ENCODE measurements at places on chromosomes 4 and X.
A peak's percentile ranks its signal among the peaks of the same experiment; 100 is the strongest.

GRCh38 chrX:43958529-43958928 lies 14.7 kb downstream of the NDP start:
- peak; percentile 65 for DNase-seq

DNA sequence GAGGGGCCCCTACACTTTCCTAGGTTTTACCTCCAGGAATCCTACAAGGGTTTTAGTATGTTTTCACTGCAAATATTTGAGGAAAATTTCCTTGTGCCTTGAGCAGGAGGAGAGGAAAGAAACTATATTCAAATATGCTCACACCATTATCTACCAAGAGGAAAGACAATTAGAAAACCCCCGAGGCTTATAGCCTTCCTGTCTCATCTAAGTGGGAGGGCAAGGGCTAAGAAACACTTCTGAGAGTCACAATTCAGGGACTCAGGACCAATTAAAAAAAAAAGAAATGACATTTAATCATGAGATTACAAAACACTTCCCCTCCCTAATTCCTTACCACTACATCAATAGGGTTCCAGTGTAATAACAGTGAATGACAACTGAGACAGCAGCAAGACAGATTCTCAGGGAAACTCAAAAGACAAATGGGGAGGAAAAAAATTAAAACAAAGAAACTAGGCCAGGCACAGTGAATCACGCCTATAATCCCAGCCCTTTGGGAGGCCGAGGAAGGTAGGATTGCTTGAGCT lies 45.6 kb downstream of the ATRX start:
- DNase-seq = no peak

DNA sequence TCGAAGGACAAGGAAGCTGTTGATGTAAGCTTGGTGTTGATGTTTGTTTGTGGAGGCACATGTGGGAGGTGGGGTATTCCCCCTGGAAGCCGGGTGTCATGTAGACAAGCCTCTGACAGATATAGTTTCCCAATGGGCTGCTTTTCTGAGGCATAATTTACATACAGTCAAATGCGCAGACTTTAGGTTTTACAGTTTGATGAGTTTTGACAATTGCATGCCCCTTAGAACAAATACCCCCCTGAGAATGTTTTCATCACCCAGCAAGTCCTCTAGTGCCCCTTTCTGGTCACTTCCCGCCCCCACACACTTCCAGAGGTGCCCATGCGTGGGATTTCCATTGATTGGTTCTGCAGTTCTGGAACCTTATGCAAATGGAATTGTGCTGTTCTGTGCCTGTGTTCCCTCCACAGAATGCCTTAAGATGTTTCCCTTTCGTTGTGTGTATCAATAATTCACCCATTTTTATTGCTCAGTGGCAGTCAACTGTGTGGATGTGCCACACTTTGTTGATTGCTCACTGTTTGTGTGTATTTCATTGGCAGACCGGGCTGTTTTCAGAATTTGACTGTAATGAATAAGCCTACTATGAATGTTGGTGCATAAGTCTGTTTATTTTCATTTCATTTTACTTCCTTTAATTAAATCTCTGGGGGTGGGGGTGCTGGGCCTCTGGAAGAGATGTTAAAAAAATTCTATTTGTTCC lies 8.5 kb downstream of the EVC start:
- DNase-seq = no peak

GRCh38 chr4:16196482-16197393 lies 29.5 kb downstream of the TAPT1 start:
- peak; percentile 47 for DNase-seq

- DNase-seq = no peak
These were observed 97.7 kb upstream of the RBPJ start for GRCh38 chr4:26223155-26223554.

DNA sequence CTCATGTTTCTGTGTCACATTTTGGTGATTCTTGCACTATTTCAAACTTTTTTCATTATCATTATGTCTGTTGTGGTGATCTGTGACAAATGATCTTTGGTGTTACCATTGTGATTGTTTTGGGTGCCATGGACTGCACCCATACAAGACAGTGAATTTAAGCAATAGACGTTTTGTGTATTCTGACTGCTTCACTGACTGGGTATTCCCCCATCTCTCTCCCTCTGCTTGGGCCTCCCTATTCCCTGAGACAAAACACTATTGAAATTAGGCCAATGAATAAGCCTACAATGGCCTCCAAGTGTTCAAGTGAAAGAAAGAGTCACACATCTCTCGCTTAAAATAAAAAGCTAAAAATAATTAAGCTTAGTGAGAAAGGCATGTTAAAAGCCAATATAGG lies 60.2 kb downstream of the BANK1 start:
- no peak for DNase-seq

- no peak for DNase-seq
These were observed 111.7 kb downstream of the PABPC4L start for GRCh38 chr4:134089885-134090284.

- no peak for DNase-seq
These were observed 219.5 kb downstream of the HS6ST2 start for GRCh38 chrX:132738951-132739350.

GRCh38 chrX:118254611-118255010 lies 91.3 kb upstream of the WDR44 start:
- DNase-seq = no peak

DNA sequence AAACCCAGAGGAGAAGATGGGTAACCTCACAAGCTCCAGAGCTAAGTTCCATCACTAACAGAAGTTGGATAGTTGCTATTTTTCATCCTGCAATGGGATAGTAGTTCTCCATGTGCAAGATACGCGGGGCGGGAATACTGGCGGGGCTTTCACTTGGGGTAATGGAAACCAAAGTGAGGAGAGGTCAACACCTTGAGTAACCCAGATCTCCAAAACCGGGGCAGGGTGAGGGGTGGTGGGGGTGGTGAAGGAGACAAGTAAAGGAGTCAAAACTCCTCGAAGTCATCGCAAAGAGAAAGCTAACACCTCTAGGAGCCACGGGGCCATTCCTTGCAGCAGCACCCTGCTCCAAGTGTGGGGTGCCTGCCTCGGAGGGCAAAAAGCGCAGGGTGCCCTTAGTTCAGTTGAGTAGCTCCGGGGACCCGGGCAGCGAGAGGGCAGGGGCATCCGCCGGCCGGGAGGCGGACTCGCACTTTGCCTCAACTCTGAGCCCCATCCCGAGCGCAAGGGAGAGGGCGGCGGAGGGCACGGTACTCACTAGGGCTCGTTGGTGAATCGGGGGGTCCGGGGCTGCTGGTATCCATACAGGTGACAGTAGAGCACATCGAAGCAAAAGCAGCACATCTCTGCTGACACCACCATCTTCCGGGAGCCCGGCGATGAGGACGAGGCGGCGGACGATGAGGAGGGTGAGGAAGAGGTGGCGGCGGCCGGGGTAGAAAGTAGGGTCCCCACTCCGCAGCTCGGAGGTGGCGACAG lies 645 bp downstream of the AMMECR1 start:
- DNase-seq = no peak

DNA sequence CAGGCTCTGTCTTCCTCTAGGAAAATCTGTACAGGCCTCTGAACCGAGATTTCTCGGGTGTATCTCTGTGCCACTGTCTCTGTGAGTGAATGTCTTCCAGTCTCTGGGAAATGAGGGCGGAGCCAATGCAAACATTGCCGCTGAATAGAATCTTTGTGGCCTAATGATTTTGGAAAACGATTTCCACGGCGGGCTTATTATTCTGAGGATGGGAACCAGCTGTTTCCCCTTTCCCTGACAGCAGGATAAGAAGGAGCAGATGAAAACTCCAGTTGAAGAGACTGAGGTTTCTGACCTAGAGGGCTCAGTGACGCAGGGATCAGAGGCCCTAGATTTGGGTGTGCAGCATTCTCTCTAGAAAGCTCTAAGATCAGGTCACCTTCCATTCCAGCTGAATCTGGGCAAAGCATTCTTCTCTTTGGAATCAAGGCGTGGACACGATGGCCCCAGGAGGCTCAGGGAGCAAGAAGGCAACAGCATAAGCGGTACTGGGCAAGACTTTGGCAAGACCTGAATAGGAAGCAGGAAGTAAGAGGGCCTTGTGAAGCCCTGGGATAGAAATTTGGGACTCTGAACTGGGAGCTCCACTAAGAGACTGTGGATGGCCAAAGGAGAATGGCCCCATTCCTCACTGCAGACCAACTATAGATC lies 47.3 kb downstream of the PJA1 start:
- DNase-seq = no peak

DNA sequence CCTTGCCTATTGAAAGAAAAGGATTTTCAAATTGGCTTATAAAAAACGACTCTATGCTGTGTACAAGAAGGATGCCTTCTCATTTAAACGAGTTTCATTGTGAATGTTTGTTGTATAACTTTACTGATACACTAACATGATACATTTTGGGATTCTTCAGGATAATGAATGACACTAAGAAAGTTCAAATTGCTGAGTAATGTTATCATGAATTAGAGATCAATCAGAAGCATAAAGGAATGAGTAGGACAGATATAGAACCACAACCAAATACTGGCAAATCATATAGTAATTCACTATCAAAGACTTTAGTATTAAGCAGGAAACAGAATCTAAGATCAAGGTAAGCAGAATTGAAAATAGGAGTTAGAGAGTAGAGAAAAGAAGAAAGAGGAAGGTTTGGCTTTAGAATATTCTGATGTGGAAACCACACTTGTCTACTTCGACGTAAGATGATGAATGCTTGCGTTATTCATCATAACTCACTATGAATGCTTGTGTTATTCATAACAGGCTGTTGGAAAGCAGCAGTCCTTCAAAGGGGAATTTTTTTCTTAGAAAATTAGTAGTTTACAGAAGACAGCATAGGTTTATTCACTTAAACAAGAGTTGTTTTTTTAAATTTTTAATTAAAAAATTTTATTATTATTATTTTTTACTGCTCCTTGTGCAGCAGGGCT lies 13.4 kb downstream of the CCDC158 start:
- no peak for DNase-seq

- peak; percentile 3 for DNase-seq
These were observed 91.9 kb downstream of the TENT5D start for GRCh38 chrX:80511969-80512760.

DNA sequence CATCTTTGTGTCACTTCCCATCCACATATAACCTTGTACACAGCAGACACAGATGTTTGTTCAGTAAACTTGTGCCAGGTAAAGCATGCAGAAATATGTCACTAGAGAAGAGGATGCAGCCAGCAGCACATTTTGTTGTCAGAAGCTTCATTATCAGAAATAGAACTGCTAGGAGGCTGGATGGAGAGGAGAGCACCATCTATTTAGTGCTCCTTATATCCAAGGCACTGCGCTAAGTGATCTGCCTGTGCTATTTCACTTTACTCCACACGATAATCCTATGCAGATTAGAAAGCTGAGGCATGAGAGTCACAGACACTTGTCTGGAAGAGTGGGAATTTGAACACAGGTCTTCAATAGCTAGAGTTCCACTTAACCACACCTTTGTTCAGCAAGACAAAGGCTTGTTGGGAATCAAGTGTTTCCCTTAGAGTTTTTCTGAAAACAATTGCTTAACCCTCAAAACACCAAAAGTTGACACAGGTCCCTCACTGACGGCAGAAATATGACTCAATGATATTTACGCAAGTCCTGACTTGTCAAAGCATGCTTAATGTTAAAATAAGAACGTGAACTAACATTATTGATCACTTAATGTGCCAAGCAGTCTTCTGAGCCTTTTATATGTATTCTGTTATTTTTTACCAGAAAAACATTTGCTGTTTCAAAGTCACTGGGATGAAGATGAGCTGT lies 1.2 kb upstream of the QDPR start:
- no peak for DNase-seq

DNA sequence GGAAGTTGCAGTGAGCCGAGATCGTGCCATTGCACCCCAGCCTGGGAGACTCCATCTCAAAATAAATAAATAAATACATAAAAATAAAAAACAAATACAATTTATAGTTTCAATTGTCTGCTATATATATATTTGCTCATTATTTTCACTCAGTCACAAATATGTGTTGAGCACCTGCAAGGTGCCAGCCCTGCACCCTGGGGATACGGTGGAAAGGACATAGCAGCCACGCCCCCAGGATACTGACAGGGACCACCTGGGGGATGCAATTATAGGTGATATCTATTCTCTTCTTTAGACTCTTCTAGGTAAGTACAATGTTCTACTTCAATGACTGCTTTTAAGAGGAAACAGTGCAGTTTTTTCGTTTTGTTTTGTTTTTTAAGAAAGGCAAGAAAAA lies 85.0 kb downstream of the JAKMIP1 start:
- DNase-seq = no peak

DNA sequence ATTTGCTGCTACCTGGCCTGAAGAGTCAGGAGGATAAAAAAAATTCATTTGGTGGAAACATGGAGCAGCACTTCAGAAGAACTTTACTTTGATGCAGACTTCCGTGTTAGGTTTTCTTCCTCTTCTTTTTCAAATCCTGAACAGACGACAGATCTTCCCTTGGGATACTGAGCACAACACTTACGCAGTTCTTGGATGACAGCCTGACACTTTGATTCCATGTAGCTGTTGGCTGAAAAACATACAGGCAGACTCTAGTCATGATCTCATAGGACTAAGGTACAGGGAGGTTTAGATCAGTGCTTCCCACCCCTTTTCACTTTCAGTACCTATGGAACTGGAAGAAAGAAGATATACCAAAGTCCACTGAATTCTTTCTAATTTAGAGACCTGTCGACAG lies 9.2 kb downstream of the CMC4 start:
- no peak for DNase-seq

DNA sequence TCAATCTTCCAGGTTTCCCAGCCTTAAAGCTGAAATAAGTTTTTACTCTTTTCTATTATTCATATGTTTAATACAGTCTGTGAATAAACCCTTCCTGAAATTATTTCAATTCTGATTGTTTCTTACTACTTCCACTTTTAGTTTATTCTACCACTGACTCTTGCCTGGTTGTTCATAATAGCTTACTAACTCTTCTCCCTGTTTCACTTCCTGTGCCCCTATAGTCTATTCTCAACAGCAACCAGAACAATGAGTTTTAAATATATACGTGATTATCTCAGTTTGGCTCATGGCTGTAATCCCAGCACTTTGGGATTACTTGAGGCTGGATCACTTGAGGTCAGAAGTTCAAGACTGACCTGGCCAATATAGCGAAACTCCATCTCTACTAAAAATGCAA lies 408.0 kb upstream of the SPOCK3 start:
- DNase-seq = no peak

GRCh38 chrX:124223524-124223923 lies 108.9 kb upstream of the TEX13D start:
- DNase-seq = no peak

- DNase-seq = no peak
These were observed 552.5 kb downstream of the ADGRL3 start for GRCh38 chr4:61752617-61753016.

- peak; percentile 81 for DNase-seq
These were observed 168.5 kb upstream of the LDB2 start for GRCh38 chr4:17066972-17067371.

GRCh38 chr4:73447671-73448070 lies 11.7 kb downstream of the AFP start:
- DNase-seq = peak; percentile 29

GRCh38 chrX:132023896-132024386 lies 839 bp downstream of the STK26 start:
- no peak for DNase-seq

Data from fibroblast of skin of left quadriceps (primary cell).